Gastroesophageal sphincter (tissue), 4 donors: ENCODE measurements at places on chromosomes 4 and X. TPM values are rescaled to one million over a fixed set of nuclear protein-coding genes. Genes with fewer than 3 reads are reported as not detected.

DNA sequence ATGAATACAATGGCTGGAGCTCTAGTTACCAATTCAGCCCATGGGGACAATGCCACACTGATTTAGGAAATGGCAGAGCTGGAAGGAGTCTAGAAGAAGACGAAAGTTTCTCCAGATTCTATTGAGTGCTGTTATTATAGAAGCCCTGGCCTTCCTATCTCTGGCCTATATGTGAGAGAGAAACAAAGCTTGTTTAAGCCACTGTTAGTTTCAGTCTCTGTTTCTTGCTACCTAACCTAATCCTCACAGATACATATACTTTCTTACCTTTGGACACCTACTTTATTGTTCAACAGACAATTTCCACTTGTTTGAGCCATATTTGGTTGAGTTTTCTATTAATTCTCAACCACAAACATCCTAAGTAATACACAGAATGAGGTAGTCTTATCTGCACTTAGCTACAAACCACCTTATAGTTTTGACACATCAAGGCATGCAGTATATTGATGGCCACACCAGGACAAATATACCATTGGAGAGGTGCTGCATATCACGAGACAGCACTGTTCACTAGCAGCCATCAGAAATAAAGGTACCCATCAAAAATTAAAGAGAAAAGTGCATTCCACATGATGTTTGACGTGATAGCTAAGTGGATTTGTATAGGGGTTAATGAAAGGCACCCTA is 190.2 kb downstream of the SMIM20 start:
- ATAC-seq, result no peak

- ATAC-seq, result no peak
Observed at GRCh38 chrX:75181721-75182120, 25.6 kb upstream of the ABCB7 start.

DNA sequence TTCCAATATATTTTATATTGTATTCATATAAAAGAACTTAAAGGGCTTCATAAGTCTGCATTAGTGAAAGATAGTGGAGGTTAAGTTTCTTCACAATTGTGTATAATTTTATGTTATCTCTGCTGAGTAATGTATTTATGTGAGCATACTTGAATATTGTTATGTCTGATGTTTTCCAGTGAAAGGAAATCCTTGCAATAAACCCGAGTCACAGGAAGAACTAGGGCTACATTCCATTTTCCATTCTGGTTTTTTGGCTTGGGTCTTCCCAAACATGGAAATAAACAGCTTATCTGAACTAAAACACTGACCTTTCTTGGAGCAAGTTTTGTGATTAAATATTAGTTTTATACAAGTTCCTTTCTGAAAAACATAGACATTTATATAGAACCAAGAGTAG is 231.3 kb upstream of the GPRIN3 start:
- no peak for ATAC-seq

The SRD5A3 gene
- 5.4 TPM for total RNA-seq
